ENCODE measurements at places on chromosomes 1 and 21. TPM values are rescaled to one million over a fixed set of nuclear protein-coding genes. Genes with fewer than 3 reads are reported as not detected.

The GALE gene
- total RNA-seq: 32.7 TPM

The BEST4 gene
- not detected for total RNA-seq

The KRTAP19-3 gene
- not detected for total RNA-seq

The RNU1-3 gene
- total RNA-seq: under 0.01 TPM

The LRRC47 gene
- total RNA-seq: 49.4 TPM

The INTS7 gene
- total RNA-seq: 6.6 TPM

GRCh38 chr21:38376235-38376634 lies 119.4 kb downstream of the KCNJ15 start:
- DNase-seq: peak; percentile 16
- H3K36me3 ChIP-seq: no peaks in the 10 kb centered on the region
- H3K27me3 ChIP-seq: no peaks in the 10 kb centered on the region
- no peak overlapping the region for H3K4me3 ChIP-seq
- H3K27ac ChIP-seq: no peak overlapping the region
- H3K4me1 ChIP-seq: no peaks in the 10 kb centered on the region

DNA sequence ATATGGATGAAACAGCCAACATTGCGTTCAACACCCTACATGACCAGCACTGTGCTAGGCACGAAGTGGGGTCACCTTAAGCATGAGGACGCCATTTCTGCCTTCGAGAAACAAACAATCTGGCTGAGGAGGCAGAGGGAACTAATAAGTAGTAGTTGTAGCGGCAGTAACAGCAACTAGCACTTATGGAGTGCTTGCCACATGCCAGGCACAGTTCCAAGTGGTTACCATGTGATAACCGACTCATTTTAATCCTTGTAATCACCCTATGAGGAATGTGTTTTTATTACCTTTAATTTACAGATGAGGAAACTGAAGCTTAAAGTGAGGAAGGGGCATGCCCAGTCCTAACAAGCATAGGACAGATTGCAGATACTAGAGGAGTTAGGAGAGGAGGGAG lies 33.7 kb downstream of the KCND3 start:
- no peaks in the 10 kb centered on the region for H3K27me3 ChIP-seq
- H3K27ac ChIP-seq: no peak overlapping the region
- no peaks in the 10 kb centered on the region for H3K36me3 ChIP-seq
- H3K4me1 ChIP-seq: peaks cover 15% of the 10 kb centered on the region

GRCh38 chr1:156910309-156910782 lies 10.1 kb upstream of the LRRC71 start:
- H3K4me1 ChIP-seq: peaks cover 19% of the 10 kb centered on the region
- no peaks in the 10 kb centered on the region for H3K27me3 ChIP-seq
- H3K4me3 ChIP-seq: no peak overlapping the region
- peak; percentile 52 for DNase-seq
- no peak overlapping the region for H3K27ac ChIP-seq
- no peaks in the 10 kb centered on the region for H3K36me3 ChIP-seq

- H3K27ac ChIP-seq: no peak overlapping the region
- no peak overlapping the region for H3K4me3 ChIP-seq
- no peaks in the 10 kb centered on the region for H3K36me3 ChIP-seq
- H3K4me1 ChIP-seq: peaks cover 4% of the 10 kb centered on the region
- no peak for DNase-seq
Observed at GRCh38 chr1:92583821-92584760, 97.4 kb upstream of the GFI1 start.

GRCh38 chr1:239616673-239617072 lies 230.3 kb downstream of the CHRM3 start:
- H3K36me3 ChIP-seq: no peaks in the 10 kb centered on the region
- no peak overlapping the region for H3K27ac ChIP-seq
- no peaks in the 10 kb centered on the region for H3K27me3 ChIP-seq
- no peak for DNase-seq

GRCh38 chr1:37557402-37557801 lies 662 bp downstream of the DNALI1 start:
- H3K4me3 ChIP-seq: no peak overlapping the region
- no peak for DNase-seq
- H3K27me3 ChIP-seq: no peaks in the 10 kb centered on the region
- H3K36me3 ChIP-seq: peaks cover 2% of the 10 kb centered on the region
- H3K27ac ChIP-seq: peak overlapping the region; percentile 61
- H3K4me1 ChIP-seq: peaks cover 30% of the 10 kb centered on the region

GRCh38 chr1:200178340-200178739 lies 150.8 kb downstream of the NR5A2 start:
- no peak overlapping the region for H3K27ac ChIP-seq
- no peaks in the 10 kb centered on the region for H3K27me3 ChIP-seq
- peaks cover 20% of the 10 kb centered on the region for H3K4me1 ChIP-seq
- H3K4me3 ChIP-seq: no peak overlapping the region
- no peak for DNase-seq

DNA sequence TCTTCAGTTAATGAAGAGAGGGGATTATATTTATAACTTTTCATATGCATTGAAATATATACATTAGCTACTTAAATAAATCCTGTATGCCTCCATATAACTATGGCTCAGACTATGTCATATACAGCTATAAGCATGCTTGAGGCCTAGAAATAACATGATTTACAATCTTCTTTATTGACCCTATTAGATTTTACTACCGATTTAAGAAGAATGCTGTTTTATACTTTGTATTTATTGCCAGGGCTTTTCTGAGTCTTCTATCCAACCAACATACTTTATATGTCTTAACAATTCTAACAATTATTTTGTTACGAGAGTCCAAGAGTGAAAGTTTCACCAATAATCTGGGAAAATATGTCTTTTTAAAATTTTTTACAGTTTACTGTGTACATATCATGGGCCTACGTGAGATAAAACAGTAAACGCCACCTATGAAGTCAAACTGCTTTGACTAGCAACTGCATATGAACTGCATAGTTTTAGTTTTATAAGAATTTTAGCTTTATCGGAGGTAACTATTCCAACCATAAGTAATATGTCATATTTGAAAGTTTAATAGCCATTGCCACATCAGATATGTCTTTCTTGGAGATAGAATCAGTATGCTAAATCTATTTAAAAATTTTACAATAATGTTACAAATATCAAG lies 861.0 kb downstream of the USP25 start:
- H3K4me3 ChIP-seq: no peak overlapping the region
- peaks cover 15% of the 10 kb centered on the region for H3K4me1 ChIP-seq
- no peak for DNase-seq
- H3K27ac ChIP-seq: no peak overlapping the region
- H3K27me3 ChIP-seq: no peaks in the 10 kb centered on the region

DNA sequence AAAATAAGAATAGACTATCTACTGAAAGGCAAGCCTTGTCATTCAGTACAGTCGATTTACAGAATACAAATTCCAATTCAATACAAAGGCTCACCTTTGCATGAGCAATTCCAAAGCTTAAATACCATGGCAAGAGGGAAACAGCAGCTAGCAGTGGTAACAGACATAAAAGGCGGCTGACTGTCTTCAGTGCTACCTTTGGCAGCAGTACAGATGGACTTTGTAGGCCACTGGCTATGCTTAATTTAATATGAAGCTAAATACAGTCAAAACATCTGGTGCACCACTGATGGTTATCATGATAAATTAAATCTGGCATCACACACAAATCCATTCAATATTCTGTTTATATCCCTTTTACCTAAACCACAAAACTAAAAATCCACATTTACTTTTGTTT lies 62.4 kb downstream of the RERE start:
- H3K4me1 ChIP-seq: no peaks in the 10 kb centered on the region
- H3K4me3 ChIP-seq: no peak overlapping the region
- no peaks in the 10 kb centered on the region for H3K36me3 ChIP-seq
- no peaks in the 10 kb centered on the region for H3K27me3 ChIP-seq
- DNase-seq: no peak
- H3K27ac ChIP-seq: no peak overlapping the region

DNA sequence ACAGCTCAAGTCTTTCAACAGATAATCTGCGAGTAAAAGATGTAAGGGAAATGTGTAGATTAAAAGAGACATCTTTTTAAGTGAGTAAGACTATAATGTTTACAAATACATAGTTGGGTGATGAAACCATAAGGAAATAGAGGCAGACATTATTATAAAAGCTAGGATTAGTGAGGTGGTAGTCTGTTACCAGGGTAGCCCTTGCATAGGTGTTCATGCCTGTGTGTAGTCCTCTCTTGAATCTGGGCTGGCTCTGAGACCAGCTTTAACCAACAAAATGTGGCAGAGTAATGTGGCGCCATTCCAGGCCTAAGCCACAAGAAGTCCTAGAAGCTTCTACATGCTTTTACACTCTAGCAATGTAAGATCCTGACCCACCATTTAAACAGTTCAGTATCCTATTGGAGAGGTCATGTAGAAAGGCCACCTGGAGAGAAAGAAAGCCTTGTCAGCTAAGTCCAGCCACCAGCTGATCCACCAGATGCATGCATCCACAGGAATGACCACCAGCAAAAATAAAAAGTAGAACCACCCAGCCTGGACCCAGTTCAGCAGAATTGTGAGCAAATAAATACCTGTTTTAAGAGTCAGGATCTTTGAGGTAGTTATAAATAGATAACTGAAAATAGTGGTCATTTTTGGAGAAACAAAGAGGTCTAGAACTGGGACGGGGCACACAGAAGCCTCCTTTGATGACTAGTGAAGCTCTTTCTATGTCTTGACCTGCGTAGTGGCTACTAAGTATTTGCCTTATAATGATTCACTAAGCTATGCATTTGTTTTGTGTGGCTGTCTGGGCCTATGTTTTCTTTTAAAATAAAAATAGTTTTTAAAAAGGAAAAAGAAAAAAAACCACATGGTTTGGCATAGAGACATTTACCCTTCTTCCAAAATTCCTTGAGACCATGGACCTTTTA lies 8.1 kb downstream of the NIBAN1 start:
- H3K4me1 ChIP-seq: peaks cover 37% of the 10 kb centered on the region
- H3K27ac ChIP-seq: no peak overlapping the region
- no peaks in the 10 kb centered on the region for H3K27me3 ChIP-seq
- no peaks in the 10 kb centered on the region for H3K36me3 ChIP-seq

DNA sequence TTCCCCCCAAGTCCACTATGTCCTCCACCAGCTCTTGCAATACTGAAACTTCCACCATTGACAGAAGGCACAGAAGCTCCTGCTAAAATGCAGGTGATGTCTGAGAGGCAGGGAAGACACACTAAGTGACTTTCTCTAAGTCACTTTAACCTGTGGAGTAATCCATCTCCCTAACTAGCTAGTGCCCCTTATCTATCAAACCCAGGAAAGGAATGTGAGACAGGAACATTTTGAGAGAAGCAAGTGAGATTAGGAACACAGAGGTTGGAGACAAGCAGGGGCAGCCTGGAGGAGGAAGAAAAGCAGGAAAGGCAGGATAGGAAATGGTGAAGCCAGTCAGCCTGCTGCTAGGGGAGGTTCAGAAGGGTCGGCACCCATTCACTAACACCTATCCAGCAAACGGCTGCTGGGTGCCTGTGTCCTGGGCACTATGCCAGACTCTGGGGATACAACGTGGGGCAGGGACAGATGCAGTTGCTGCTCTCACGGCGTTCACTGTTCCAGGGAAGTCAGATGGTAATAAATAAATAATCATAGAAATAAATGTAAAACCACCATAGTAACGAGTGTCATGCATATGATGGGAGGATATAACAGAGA lies 7.0 kb downstream of the GPA33 start:
- no peak overlapping the region for H3K27ac ChIP-seq
- peaks cover 13% of the 10 kb centered on the region for H3K4me1 ChIP-seq
- H3K36me3 ChIP-seq: no peaks in the 10 kb centered on the region
- no peak overlapping the region for H3K4me3 ChIP-seq

GRCh38 chr1:14761291-14762153 lies 163.0 kb downstream of the KAZN start:
- no peaks in the 10 kb centered on the region for H3K36me3 ChIP-seq
- no peaks in the 10 kb centered on the region for H3K27me3 ChIP-seq
- peaks cover 11% of the 10 kb centered on the region for H3K4me1 ChIP-seq
- H3K27ac ChIP-seq: no peak overlapping the region
- DNase-seq: no peak
- no peak overlapping the region for H3K4me3 ChIP-seq

GRCh38 chr1:21742578-21742977 lies 40.4 kb downstream of the USP48 start:
- H3K4me1 ChIP-seq: no peaks in the 10 kb centered on the region
- H3K4me3 ChIP-seq: no peak overlapping the region
- no peak overlapping the region for H3K27ac ChIP-seq
- H3K36me3 ChIP-seq: peaks cover 2% of the 10 kb centered on the region
- DNase-seq: no peak
- H3K27me3 ChIP-seq: no peaks in the 10 kb centered on the region

DNA sequence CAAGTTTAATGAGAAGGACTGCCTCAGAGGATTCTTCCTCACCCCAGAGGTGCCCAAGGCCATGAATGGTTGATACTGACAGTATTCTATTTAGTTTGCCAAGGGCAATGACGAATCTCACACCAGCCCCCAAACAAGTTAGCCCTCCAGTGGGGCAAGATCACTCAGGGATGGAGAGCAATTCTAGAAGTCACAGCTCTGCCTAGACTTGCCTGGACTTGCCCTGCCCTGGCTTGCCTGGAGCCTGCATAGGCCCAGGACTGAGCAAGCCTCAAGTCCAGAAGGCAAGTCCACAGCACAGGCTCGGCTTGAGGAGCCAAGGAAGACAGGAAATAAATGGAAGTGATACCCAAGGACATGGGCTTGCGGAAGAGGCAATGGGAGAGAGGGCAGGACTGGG lies 39.5 kb upstream of the RGS16 start:
- no peaks in the 10 kb centered on the region for H3K27me3 ChIP-seq
- no peak overlapping the region for H3K4me3 ChIP-seq
- H3K36me3 ChIP-seq: no peaks in the 10 kb centered on the region
- H3K4me1 ChIP-seq: no peaks in the 10 kb centered on the region
- DNase-seq: no peak

GRCh38 chr1:172224871-172225270 lies 195.6 kb upstream of the C1orf105 start:
- no peaks in the 10 kb centered on the region for H3K36me3 ChIP-seq
- H3K4me3 ChIP-seq: no peak overlapping the region
- no peaks in the 10 kb centered on the region for H3K4me1 ChIP-seq
- H3K27ac ChIP-seq: no peak overlapping the region
- H3K27me3 ChIP-seq: no peaks in the 10 kb centered on the region

DNA sequence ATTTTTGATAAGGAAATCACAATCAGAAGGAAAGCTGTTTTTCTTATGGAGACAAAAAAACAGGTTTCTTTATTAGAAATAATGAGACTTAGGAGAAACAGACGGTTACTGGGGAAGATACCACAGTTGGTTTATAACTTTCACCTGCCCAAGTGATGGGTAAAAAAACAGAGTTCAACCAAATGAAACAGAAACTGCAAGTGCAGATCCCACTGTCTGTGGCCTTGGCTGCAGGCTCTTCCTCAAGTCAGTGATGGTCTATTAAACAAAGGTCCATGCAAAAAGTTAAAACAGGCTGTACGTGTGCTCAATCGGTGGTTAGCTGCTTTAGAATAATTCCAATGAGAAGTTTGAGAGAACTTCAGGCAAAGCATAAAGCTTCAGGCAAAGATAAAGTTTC lies 112.1 kb upstream of the NEGR1 start:
- H3K27me3 ChIP-seq: no peaks in the 10 kb centered on the region
- no peaks in the 10 kb centered on the region for H3K4me1 ChIP-seq
- no peak for DNase-seq
- H3K36me3 ChIP-seq: no peaks in the 10 kb centered on the region
